ENCODE measurements at places on chromosomes 1 and 21.
A peak's percentile ranks its signal among the peaks of the same experiment; 100 is the strongest.

DNA sequence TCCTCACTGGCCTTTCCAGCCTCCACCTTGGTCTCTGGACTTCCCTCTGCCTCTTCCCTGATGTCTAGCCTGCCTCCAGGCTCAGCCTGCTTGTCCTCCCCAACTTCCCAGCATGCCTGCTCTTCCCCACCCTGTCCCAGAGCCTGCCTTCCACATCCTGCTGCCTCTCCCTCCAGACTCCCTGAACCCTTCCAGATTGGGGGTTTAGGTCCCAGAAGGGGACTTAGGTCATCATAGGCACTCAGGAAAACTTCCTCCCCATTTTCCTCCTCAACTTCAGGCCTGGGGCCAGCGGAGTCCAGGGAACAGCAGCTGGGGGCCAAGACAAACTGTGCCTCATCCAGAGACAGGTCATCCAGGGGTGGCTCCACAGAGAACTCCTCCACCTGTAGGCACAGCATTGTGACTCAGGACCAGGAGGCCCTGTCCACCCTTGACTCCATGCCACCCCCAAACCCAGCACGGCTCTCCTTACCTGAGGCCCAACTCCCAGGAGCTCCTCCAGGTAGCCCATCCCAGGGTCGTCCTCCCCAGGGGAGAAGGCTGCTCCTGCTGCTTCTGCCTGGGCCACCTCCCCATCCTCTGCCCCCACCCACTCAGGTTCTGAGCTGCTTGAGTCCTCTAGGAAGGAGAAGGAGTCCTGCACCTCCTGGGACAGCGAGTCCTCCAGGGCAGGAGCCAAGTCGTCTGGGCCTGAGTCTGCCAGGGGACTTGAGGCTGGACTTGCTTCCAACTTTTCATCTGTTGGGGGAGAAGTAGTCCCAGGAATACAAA, 3.4 kb upstream of the USF1 start:
- no peak for DNase-seq

DNA sequence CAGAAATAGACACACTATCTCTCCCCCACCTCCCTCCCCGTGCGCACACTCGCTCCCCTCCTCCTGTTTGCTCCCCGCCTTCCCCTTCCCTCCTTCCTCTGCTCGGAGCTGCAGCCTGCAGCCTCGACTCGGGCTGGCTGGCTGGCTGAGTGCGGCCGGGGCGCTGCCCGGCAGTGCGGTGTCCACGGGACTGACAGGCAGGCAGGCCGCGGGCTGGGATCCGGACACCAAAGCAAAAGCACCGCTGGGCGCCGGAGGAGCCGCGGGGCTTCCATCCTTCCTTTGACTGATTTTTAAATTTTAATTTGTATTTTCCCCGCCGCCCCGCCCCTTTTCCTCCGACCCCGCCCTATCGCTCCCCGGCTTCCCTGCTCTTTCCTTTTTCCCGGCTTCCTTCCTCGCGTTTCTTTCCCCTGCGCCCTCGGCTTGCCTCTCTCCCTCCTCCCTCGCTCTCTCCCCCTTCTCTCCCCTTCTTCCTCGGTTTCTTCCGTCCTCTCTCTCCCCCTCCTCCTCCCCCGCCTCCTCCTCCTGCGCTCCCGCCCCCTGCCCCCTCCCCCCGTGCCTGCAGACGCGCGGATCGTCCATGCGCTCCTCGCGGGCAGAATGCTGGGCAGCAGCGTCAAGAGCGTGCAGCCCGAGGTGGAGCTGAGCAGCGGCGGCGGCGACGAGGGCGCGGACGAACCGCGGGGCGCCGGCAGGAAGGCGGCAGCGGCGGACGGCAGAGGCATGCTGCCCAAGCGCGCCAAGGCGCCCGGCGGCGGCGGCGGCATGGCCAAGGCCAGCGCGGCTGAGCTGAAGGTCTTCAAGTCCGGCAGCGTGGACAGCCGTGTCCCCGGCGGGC, 109.4 kb downstream of the NAV1 start:
- DNase-seq = no peak

DNA sequence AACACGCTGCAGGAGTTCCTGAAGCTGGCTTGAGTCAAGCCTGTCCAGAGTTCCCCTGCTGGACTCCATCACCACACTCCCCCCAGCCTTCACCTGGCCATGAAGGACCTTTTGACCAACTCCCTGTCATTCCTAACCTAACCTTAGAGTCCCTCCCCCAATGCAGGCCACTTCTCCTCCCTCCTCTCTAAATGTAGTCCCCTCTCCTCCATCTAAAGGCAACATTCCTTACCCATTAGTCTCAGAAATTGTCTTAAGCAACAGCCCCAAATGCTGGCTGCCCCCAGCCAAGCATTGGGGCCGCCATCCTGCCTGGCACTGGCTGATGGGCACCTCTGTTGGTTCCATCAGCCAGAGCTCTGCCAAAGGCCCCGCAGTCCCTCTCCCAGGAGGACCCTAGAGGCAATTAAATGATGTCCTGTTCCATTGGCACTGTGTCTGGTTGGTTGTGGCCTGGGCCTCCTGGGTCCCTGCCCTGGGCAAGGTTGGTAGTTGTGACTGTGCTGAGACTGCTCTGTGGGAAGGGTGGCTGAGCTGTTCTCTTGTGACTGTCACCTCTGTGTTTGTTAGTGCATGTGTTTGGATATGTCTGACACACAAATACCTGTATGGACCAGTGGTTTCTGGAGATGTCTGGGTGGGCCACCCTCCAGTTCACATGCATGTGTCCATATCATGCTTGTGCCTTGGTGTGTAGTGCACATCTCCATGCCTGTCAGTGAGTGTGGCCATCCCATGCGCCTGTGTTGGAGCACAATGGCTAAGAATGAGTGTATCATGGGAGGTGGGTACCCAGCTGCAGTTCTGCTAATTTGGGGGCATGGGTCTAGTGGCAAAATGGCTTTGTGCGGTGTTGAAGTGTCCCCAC, 1.4 kb downstream of the SH3BGRL3 start:
- peak; percentile 55 for DNase-seq

GRCh38 chr21:43731891-43732711, 13.2 kb downstream of the PDXK start:
- no peak for DNase-seq

DNA sequence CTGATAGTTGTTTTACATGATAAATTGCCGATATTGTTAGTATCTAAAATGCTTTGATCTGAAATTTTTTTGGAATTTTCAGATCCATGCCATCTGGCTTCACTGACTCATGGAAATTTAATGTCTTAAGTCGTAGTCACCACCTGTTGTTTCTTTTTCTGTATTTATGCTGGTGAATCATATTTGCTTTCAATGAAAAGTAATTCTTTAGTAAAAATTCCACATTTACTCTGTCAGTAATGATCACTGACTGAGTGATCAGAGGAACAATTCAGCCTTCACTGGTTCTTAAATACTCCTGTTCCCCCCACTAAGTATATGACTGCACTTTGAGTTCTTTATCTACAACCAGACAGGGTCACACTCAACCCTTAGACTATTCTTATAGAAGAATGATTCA, 185.6 kb upstream of the NRIP1 start:
- DNase-seq = no peak

- no peak for DNase-seq
Observed at GRCh38 chr1:28538286-28538685, 14.6 kb upstream of the TRNAU1AP start.

DNA sequence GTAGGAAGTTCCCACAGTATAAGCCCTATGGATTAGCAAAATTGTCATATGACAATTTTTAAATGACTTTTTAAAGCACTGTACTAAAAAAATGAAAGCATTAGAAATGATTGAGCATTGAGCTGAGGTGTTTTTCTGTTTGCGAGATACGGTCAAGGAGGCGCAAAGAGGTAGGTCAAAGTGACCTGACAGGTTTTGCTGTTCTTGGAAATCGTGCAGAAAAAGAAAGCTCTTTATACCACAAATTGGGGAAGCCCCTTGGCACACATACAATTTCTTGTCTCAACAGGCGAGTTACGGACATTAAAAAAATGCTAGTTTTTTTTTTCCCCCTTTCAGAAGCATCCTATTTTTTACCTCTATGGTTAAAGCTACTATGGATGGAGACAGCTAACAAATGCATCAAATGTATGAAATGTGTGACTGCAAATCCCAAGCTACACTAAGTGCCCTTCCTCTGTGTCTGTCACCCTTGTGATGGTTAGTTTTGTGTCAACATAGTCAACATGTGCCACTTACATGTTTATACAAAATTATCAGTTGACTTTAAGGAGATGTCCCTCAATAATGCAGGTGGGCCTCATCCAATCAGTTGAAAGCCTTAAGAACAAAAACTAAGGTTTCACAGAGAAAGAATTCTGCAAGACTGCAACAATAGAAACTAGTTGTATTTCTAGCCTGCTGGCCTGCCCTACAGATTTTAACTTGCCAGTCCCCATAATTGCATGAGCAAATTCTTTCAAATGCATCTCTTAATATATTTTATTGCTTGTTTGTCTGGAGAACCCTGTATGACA, 29.3 kb downstream of the CRYZ start:
- DNase-seq = no peak

DNA sequence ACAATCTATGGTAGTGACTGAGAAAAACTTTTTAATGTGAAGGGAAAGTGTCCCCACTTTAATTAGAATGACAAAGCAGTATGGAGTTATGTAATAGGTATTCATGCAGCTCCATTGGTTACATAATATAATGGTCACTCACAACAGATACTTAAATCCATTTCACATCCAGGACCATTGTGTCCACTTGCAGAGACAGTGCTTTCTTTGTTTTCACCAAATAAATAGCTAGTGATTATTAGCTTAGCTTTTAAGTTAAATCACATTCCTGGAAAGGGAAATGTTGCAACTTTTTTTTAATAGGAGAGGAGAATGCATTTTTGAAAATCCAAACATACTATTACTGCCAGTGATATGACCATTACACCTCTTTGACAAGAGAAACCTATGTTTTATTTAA, 22.9 kb downstream of the RGL1 start:
- no peak for DNase-seq

DNA sequence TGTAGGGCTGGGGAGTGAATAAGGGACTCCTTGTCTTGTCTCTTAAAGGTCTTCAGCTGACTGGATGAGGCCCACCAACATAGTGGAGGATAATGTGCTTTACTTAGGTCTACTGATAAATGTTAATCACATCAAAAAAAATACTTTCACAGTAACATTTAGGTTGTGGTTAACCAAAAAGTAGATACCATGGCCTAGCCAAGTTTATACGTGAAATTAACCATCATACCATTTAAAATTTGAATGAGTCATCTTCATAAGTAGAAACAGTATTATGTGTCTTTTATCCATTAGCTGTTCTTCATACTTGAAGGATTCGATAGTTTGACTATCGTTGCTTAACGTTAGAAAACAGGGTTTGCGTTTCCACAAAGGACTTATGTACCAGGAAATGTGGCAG, 80.9 kb downstream of the MTR start:
- no peak for DNase-seq

DNA sequence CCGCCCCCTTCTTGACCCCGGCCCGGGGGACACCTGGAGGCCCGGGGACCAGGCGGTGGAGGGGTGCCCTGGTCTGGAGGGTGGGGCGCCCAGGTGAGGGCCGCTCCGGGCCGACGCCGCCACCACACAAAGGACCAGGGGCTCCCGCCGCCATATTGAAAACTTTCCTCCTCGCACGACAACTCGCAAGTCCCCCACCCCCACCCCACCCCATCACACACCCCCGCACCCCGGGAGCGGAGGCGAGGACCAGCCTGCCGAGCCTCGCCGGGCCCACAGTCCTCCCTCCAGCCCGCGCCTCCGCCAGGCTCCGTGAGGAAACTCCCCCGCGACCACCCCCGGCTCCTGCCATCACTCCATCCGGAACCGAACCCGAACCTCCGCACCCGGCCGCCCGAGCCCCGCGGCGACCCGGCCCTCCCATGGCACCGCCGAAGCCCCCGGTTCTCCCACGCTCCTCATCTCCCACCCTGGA, 733 bp downstream of the KDM5B start:
- no peak for DNase-seq

- no peak for DNase-seq
Observed at GRCh38 chr21:16294128-16294527, 564.3 kb downstream of the USP25 start.

DNA sequence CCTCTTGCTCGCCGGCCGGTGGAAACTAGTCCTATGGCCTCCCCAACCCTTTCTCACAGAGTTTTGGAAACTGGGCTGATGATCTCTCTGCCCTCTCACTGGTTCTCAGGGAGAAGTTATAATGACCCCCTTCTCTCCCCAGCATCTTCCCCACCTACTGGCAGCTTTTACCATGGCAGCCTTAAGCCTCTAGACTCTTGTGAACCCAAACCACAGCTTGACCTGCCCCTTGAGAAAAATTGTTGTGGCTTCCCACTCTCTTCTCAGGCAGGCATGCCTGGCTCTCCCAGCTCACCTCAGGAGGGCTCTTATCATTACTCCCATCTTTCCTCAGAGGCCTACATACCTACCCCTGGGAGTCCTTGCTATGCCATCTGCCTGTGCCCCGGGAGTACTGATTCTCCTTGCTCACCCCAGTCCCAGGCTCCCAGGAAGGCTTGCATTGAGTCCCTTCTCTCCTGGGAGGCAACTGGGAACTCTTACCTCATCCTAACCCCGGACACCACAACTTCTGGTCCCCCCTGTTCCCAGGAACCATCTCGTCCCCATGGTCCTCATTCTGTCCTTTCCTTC, 1.6 kb downstream of the NSUN4 start:
- DNase-seq = no peak

DNA sequence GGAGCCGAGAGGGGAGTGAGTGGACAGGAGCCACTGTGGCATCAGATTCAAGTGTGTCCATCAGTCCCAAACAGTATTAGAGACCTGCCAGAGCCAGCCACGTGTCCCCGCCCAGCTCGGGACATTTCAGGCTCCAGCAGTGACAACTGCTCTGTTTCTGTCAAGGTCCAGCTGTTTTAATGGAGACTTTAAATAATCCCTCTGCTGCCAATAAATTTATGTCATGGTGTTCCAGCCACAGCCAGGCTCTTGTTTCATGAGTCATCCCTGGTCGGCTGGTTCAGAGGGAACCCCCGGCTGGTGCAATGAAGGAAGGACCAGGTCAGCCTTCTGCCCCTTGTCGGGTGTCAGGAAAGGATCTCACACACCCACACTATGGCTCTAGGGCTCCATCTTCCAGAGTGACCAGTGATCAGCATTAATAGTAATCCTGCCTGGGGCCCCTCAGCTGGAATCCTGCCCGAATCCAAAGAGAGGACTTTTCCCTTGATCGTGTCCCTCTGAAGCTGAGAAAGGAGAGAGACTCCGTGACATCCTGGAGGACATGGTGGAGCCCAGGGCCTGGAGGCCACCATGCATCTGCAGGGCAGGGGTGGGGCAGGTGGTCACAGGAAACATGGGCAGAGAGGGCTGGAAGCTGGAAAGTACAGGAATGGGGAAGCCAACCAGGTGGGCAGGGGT, 197.3 kb downstream of the MATN1 start:
- no peak for DNase-seq

- DNase-seq = no peak
Observed at GRCh38 chr1:147641695-147642592, 28.4 kb downstream of the ACP6 start.

DNA sequence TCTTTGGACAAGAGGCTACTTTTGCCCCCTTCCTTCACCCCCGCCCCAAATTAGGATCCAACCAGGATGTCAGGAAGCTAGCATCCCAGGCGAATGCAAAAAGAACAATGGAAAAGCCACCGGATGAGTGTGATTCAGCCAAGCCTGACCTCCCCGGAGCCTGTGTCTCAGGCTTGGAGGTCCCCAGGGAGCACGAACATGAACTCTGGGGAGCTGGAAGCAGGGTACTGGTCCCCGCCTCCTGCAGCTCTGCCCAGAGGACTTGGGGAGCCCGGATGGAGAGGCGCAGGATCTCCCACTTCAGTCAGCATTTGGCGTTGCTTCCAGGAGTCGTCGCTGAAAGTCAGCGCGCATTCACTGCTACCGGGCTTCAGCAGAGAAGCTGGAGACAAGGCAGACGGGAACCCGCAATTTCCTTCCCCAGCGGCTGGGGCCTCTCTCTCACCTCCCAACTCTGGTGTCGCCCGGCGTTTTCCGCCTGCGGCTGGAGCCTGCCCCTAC, 1.8 kb upstream of the TBX15 start:
- no peak for DNase-seq

- no peak for DNase-seq
Observed at GRCh38 chr1:222749927-222750326, 12.9 kb downstream of the FAM177B start.
